Amygdala (tissue), 56 donors: ENCODE measurements at places on chromosomes 7 and 10.

GRCh38 chr7:44461387-44461786 lies 29.1 kb downstream of the NUDCD3 start:
- DNase-seq, result no peak

DNA sequence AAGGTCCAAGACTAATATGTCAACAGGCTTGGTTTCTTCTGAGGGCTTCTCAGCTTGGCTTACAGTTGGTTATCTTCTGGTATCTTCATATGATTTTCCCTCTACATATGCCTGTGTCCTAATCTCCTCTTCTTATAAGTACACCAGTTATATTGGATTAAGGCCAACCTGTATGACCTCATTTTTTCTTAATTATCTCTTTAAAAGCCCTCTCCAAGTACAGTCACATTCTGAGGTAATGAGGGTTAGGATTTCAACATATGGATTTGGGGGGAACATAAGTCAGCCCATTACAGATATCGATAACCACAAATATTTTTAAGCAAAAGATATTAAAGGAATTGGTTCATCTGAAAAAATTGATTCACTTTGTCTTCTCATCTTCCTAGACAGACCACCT lies 49.2 kb downstream of the IQUB start:
- DNase-seq, result no peak

DNA sequence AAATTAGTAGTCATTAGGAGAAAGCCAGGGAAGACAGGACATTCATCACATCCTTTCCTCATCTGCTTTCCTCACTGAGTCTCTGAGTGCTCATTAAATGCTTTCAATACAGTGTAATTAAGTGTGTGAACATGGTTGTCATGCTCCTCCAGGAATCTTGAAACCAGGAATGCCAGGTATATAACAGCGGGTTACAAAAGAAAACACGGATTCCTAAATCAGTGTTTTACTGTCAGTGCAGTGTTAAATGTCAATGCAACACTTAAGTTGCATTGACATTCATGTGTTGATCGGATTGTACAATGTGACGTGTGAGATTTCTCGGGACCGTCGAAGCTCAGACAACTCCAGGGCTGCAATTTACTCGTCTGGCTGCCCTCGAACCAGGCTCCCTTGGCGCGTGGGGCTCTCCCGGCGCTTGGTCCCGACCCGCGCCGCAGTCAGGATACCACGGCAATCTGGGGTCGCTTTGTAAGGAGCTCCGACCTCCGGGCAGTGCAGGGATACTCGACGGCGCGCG lies 455 bp upstream of the SPAG6 start:
- DNase-seq, result no peak

DNA sequence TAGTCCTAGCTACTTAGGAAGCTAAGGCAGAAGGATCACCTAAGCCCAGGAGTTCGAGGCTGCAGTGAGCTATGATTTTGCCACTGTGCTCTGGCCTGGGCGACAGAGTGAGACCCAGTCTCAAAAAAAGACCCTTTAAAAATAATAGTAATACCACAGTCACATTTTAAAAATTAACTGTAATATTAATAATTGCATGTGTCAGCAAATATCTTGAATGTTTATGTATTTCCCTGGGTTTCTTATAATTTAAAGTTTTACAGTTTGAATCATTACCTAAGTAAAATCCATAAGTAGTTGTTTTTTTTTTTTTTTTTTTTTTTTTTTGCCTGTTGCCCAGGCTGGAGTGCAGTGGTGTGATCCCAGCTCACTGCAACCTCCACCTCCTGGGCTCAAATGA lies 69.2 kb downstream of the LYZL2 start:
- DNase-seq, result no peak

GRCh38 chr10:70758757-70759514 lies 26.2 kb downstream of the TBATA start:
- peak; percentile 49 for DNase-seq

GRCh38 chr10:48209241-48209640 lies 65.3 kb downstream of the FRMPD2 start:
- no peak for DNase-seq

GRCh38 chr10:110859973-110860376 lies 11.8 kb upstream of the PDCD4 start:
- no peak for DNase-seq

GRCh38 chr7:111990643-111991042 lies 215.6 kb downstream of the DOCK4 start:
- DNase-seq, result no peak

- no peak for DNase-seq
These were observed 10.3 kb downstream of the PRF1 start for GRCh38 chr10:70592186-70592735.

DNA sequence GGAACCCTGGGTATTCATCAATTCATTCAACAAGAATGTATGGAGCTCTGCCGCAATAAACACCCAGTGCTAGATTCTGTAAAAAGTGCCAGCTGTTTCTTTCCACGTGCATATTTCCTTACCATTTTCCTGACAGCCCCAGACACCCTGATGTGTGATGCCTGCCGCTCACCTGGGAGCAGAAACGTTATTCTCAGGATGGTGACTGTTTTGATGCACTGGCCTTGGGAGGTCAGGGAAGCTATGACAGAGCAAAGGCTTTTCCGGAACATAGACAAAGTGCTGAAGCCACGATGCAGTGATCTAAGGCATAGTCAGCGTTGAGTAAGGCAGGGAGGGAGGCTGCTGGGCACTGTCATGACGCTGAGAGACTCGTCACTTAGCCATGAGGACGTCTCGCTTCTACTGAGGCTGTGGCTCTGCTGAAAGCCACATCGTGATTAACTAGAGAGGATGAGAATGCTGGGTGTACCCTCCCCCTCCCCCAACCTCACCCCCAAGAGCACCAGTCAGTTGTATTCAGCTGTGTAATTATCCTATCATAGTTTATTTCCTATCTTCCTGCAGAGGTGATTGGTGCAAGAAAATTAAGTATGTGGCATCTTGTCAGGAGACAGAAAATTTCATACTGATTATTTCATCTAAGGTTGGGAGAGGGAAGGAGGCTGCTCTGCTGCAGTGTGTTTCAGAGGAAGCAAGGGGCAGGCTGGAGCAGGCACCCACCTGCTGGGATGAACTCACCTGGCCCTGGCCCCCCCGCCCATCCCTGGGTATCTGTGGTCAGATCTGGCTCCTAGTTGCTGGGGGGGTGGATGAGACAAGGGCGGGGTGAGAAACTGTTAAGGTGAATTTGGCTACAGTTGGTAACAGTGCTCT lies 48.8 kb upstream of the SMNDC1 start:
- DNase-seq, result no peak

DNA sequence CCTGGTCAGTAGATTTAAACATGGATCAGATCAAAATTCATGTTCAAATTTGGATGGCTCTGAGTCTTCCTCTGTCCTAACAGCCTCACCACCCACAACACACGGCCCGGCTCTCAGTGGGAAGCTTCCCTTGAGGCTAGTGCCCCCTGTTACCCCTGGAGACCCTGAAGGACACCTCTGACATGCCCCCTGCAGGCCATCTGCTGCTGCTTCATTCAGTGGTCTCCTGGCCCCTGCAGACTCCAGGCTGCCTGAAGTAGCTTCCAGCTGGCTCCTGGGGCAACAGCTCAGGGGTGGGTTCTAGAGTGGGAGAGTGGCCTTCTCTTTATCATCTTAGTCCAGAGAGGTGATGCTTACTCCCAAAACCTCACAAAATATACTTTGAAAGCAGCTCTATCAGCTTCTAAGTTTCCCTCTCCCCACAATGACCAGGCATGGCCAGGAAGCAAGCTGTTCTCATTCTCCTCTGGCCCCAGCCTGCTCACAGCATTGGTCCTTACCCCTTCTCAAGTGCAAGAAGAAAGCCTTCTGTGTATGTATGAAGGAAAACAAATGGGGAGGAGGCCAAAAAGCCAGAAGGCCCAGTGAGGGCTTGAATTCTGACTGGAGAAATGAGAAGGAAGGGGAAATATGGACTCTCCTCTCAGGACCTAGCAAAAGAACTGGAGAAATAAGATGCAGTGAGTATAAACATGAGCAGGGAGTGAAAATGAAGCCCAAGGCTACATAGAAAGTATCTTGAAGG lies 189.6 kb upstream of the INHBA start:
- no peak for DNase-seq

DNA sequence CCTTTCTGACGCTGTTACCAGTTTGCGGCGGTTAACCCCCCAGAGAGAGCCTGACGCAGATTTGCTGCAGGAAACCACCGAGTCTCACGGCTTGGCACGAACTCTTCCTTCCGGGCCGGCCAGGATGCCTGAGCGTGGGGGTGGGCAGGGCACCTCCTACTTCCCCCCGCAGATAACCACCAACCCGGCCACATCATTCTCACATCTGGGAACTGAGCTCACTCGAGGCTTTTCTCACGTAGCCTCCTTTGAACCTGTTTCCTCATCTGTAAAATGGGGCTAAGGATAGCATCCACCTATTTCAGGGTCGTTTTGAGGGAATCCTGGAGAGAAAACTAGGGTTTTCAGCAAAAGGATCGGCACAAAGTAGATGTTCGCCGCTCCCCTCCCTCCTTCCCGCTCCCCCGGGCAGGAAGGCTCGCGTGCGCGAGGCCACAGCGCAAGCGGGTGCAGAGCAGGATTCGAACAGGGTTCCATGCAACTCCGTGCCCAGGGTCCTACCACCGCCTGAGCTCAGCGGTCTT lies 23.6 kb downstream of the DDIT4 start:
- no peak for DNase-seq

DNA sequence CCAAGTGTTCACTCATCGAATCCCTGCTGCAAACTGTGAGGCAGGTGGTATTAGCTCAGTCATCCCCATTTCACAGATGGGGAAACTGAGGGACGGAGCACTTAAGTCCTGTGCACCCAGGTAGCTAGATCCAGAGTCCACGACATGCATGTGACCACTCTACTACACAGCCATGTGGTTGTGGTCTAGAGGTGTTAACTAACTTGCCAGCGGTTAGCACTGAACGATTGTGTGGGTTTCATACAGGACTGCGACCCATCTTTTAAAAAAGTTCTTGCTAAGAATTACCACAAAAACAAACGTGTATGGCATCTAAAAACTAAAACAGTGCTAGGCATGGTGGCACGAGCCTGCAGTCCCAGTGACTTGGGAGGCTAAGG lies 16.1 kb upstream of the ABCC2 start:
- peak; percentile 4 for DNase-seq

DNA sequence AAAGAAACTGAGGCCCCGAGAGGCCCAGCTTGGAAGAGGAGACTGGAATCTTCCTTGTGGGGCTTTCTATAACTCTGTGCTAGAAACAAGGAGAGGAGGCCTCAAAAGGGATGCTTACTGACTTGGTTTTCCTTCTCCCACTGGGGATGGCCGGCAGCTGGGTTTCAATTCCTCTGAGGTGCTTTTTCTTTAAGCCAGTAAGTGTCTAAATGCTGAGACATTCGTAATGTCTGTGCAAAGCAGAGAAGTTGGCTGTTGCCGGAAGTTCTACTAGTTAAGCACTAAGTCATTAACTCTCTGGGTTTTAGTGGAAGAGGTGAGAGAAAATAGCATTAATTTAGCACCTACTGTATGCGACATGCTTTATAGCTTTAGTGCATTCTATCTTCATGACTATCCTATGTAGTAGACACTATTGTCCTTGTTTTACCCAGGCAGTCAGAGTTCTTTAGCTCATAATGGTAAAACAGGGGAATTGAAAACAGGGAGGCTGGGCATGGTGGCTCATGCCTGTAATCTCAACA lies 135.2 kb downstream of the RGS10 start:
- DNase-seq, result no peak

DNA sequence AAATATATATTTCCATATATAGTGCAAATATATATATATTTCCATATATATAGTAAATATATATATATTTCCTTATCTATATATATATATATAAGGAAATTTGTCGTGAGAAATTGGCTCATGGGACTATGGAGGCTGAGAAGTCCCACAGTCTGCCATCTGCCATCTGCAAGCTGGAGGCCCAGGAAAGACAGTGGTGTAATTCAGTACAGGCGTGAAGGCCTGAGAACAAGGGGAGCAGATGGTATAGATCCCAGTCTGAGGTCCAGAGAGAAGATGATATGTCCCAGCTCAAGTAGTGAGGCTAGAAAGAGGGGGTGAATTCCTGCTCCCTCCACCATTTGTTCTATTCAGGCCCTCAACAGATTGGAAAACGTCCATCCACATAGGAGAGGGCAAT lies 78.9 kb downstream of the MTPN start:
- no peak for DNase-seq

- no peak for DNase-seq
These were observed 111.2 kb downstream of the LSM5 start for GRCh38 chr7:32378988-32379387.

GRCh38 chr7:94043299-94043698 lies 39.1 kb upstream of the BET1 start:
- DNase-seq, result no peak

GRCh38 chr10:33229949-33230267 lies 104.6 kb downstream of the NRP1 start:
- no peak for DNase-seq

DNA sequence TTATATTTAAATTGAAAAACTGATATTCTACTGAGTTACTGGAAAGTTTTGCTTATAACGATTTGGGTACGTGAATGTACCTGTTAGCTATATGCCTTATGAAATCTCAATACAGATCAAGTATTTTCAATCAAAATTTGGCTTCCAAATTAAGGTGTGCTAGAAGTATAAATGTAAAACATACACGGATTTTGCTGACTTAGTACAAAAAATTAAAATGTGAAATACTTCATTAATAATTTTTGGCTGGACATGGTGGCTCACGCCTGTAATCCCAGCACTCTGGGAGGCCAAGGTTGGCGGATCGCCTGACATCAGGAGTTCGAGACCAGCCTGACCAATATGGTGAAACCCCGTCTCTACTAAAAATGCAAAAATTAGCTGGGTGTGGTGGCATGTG lies 11.7 kb downstream of the DNAJC1 start:
- DNase-seq, result no peak

DNA sequence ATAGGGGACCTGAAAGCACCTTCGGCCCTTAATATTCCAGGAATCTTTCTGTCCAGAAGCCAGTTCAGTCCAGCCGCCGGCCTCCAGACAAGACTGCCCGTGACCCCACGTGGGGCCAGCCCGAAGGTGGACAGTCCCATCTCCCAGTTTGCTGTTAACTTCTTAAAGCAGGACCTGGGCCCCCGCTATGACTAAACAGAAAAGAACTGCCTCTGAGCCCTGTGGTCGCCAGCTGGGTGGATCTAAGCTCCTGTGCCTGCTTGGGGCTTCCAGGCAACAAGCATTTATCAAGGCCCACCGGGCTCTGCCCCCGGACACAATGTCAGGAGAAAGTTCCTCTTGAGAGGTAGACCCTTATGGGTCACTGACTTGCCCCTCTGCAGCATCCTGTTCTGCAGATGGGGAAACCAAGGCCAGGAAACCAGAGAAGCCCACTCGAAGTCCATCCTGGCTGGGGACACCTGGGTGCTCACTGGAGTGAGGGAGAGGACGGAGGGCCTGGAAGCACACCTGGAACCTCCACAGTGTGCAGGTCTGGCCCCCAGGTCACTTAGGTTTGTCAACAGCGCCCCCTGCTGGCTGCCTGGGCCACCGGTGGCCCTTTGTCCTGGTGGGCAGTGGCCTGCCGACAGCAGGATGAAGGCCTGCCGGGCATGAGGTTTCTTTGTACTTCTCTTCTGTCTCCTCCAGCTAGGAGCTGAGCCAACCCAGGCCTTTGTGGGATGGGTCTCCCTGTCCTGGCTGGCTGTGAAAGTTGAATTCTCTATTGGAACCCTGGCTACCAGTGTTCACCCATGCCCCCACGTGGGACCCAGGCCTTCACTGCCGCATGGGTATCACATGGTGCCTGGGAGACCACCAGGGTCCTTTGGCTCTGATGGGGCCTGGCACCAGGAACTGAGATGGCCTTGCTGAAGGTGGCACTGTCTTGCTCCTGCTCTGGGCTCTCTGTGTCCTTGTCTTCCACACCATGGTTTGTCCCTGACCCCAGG lies 128.0 kb downstream of the ZMIZ1 start:
- DNase-seq, result no peak
